Vein endothelial cell (primary cell): ENCODE measurements at places on chromosomes 1 and 21. TPM values are rescaled to one million over a fixed set of nuclear protein-coding genes. Genes with fewer than 3 reads are reported as not detected.

The HPCAL4 gene
- not detected in 2 replicates for total RNA-seq

The KPRP gene
- total RNA-seq = not detected in 2 replicates

The PROK1 gene
- total RNA-seq = not detected in 2 replicates

The CFAP74 gene
- not detected in 2 replicates for total RNA-seq

The LCE3E gene
- total RNA-seq = not detected in 2 replicates

The VPS72 gene
- total RNA-seq = 58.5 and 60.7 TPM in 2 replicates

The RAD54L gene
- 2.0 and 5.3 TPM in 2 replicates for total RNA-seq

The PGLYRP4 gene
- total RNA-seq = not detected in 2 replicates

The KCNN3 gene
- 1.2 and 2.3 TPM in 2 replicates for total RNA-seq

The SPOCD1 gene
- total RNA-seq = 31.4 and 53.6 TPM in 2 replicates

The CFHR3 gene
- total RNA-seq = not detected in 2 replicates

The PTPN22 gene
- under 0.01 and 0.67 TPM in 2 replicates for total RNA-seq

The CACNA1S gene
- total RNA-seq = not detected in 2 replicates

The SLC45A1 gene
- total RNA-seq = 0.48 and 1.6 TPM in 2 replicates

The TEKT2 gene
- total RNA-seq = 0.10 and 0.33 TPM in 2 replicates

The TSTD1 gene
- total RNA-seq = 2.4 and 3.6 TPM in 2 replicates

The ENAH gene
- 60.8 and 77.9 TPM in 2 replicates for total RNA-seq

The GPX7 gene
- 20.8 and 28.7 TPM in 2 replicates for total RNA-seq

The GJA4 gene
- total RNA-seq = 49.3 and 269 TPM in 2 replicates

The SORT1 gene
- total RNA-seq = 7.6 and 9.1 TPM in 2 replicates

The RHBDL2 gene
- 0.10 TPM in 1 of 2 replicates, not detected in the other for total RNA-seq

The PLA2G4A gene
- total RNA-seq = 20.3 and 30.4 TPM in 2 replicates

The GJA9 gene
- not detected in 2 replicates for total RNA-seq

The THEM5 gene
- not detected in 2 replicates for total RNA-seq

The TSPAN1 gene
- not detected in 2 replicates for total RNA-seq

The TMEM240 gene
- 1.7 and 4.2 TPM in 2 replicates for total RNA-seq

The ATP1A2 gene
- not detected in 2 replicates for total RNA-seq

The ZNF593OS gene
- not detected in 2 replicates for total RNA-seq

The AKNAD1 gene
- not detected in 2 replicates for total RNA-seq

The C1QA gene
- total RNA-seq = not detected in 2 replicates

The DDI2 gene
- 25.2 and 30.3 TPM in 2 replicates for total RNA-seq

The LAD1 gene
- total RNA-seq = not detected in 2 replicates

The DHDDS gene
- total RNA-seq = 49.3 and 65.6 TPM in 2 replicates

The TFF3 gene
- 23.1 and 32.0 TPM in 2 replicates for total RNA-seq

The DCST1 gene
- not detected in 2 replicates for total RNA-seq

The IFNLR1 gene
- total RNA-seq = not detected in 2 replicates

The DIPK1A gene
- total RNA-seq = 0.65 and 0.67 TPM in 2 replicates

The SIK1 gene
- 2.0 and 15.7 TPM in 2 replicates for total RNA-seq

The MYOG gene
- not detected in 2 replicates for total RNA-seq

The LMX1A gene
- total RNA-seq = not detected in 2 replicates

The TNN gene
- under 0.01 TPM in 1 of 2 replicates, not detected in the other for total RNA-seq

The ETNK2 gene
- 16.8 and 30.4 TPM in 2 replicates for total RNA-seq
